Stimulated activated CD4-positive, alpha-beta T cell treated with anti-CD3 and anti-CD28 coated beads, Interleukin-15, amount 100 ng/mL, for 1 hour (primary cell): ENCODE measurements at places on chromosomes 11 and 22.

- no peak for DNase-seq
Observed at GRCh38 chr11:59212744-59213631, at the start of gene MPEG1. TSS of gene MPEG1 (minus strand) at chr11:59212927. CDS start at chr11:59212865, 62 bp downstream.

DNA sequence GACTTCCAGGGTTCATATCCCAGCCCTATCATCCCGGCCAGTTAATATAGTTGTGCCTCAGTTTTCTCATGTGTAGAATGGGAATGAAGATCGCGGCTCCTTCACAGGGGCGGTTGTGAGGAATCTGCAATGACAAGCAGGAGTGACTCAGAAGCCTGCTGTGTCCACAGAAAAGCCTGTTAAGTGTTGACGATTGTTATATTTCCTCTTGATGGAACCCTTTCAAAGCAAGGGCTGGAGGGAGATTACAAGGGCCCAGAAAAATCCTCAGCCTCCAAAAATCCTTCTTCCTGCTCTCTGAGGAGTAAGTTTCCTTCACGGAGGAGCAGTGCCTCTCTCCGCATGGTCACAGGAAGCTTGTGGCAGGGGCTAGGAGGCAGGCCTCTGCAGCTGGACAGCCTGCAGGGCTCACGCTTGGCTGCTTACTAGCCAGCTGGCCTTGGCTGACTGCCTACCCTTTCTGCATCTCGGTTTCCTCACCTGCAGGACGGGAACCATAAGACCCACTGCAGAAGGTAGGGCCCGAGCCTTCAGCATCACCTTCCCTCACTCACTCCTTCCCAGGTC lies 63.4 kb downstream of the CACNG2 start:
- DNase-seq = no peak

GRCh38 chr11:70575396-70576060 lies 177.2 kb downstream of the CTTN start:
- no peak for DNase-seq

DNA sequence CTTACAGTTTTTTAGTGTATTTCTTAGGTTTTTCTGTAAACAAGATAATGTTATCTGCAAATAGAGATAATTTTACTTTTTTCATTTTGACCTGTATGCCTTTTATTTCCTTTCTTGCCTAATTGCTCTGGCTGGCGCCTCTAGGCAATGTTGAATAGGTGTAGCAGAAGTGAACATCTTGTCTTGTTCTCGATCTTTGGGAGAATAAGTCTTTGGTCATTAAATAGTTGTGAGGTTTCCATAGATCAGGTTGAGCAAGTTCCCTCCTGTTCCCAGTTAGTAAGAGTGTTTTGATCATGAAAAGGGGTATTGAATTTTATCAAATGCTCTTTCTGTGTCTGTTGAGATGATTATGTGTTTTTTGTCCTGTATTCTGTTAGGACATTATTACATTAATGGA lies 24.0 kb downstream of the PIH1D2 start:
- no peak for DNase-seq

DNA sequence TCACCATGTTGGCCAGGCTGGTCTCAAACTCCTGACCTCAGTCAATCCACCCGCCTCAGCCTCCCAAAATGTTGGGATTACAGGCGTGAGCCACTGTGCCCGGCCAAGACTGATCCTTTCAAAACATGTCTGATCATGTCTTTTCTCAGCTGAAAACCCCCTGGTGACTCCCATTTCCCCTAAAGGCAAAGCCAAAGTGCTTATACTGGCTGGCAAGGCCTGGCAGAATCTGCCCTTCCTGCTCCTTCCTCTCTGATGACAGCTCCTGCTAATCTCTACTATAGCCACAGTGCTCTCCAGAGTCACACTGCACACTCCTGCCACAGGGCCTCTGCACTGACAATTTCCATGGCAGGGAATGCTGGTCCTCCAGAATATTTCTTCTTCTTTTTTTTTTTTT lies 2.6 kb upstream of the MCHR1 start:
- DNase-seq = no peak

- no peak for DNase-seq
Observed at GRCh38 chr11:8207080-8208000, 38.5 kb upstream of the RIC3 start.

DNA sequence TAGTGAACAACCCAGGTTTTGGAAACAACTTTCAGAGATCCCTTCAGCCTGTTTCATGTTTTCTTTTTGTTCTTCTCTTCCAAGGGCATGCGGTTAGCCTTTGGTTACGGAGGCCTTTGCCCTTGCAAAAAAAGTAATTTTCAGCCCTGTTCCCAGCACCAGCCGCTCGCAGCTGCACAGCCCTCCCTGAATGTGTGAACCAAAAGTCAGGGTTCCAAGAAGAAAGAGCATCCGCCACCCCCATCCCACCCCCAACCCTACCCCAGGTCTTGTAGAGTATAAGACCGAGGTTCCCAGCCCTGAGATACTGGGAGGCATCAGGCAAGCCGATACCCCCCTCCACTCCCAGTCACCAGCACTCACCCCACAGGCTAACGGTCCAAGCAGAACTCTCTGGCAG lies 56.4 kb downstream of the IGLL1 start:
- no peak for DNase-seq

GRCh38 chr11:134384406-134384805 lies 27.6 kb downstream of the B3GAT1 start:
- no peak for DNase-seq

DNA sequence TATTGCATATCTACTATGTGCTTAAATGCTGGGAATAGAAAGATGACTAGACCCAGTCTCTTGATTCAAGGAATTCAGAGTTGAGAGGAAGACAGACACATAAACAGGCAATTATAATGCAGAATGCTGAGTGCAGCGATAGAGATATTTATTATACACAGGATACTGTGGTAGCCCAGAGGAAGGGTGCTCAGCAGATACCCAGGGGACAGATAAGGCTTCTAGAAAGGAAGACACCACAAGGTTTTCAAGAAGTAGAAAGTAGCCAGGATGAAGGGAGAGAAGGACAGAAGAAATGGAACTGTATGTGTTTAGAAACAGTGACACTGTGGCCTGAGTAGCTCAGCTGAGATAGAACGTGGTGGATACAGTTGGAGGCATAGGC lies 79.4 kb upstream of the NNMT start:
- no peak for DNase-seq

DNA sequence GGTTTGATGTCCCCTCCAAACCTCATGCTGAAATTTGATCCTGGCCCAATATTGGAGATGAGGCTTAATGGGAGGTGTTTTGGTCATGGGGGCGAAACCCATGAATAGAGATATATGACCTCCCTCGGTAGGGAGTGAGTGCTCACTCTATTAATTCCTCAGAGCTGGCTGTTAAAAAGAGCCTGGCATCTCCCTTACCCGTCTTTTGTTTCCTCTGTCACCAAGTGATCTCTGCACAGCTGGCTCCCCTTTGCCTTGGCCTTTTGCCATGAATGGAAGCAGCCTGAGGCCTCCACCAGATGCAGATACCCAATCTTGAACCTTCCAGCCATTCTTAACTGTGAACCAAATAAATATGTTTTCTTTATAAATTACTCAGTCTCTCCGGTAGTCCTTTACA lies 4.5 kb upstream of the CCDC81 start:
- no peak for DNase-seq

GRCh38 chr22:32994041-32994830 lies 63.9 kb downstream of the SYN3 start:
- no peak for DNase-seq

GRCh38 chr11:83540112-83540675 lies 254.0 kb upstream of the CCDC90B start:
- DNase-seq = no peak

GRCh38 chr11:11675671-11676181 lies 53.9 kb upstream of the GALNT18 start:
- DNase-seq = no peak

DNA sequence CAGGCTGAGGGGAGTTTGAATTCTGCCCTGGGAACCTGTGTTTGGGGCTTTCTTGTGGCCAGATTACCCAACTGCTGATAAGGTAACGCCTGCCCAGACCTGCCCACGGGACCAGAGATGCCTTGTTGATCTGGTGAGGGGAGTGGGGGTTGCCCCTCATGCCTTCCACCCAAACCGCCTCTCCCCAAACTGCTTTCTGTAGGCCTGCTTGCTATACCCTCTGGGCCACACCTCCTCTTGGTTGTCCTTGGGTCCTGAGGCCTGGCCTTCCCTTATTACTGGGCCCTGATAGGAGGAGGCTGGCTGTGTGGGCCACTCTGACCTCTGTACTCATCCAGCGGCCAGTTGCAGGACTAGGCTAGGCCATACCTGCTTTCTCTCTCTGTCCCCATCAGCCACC lies 3.4 kb downstream of the P2RY2 start:
- DNase-seq = no peak

DNA sequence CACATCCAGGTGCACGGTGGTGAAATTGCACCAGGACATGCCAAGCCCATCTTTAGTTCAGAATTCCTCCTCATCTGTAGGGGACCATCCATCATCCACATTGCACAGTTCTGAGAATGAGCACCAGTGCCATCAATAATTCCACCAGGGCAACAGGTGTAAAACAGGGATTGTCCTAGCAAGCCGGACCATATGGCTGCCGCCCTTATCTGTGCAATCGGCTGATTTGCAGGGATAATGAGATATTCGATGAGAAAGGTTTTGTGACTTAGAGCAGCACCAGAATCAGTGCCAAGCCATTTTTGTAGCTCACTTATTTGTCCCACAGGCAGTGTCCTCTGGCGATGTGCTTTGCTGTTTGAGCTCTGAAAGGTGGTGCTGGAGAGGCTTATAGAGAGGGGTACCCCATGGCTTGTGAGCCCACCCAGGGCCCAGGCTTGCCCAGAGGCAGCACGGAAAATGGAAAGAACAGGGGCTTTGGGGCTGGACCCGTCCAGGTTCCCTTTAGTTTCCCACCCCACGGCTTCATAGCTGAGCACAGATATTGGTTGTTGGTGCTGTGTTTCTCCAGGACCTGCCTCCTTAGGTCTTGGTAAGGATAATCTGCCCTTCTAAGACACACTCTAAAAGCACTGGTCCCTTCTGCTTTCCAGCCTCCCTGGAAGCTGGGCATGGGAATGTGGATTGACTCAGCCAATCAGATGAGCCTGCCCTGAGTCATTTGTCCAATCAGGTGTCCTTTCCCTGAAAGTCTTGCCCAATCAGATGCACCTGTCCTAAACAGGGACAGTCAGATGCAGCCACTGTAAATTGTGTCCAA lies 84.0 kb upstream of the SHANK2 start:
- no peak for DNase-seq

GRCh38 chr22:33873186-33873585 lies 47.1 kb downstream of the LARGE1 start:
- no peak for DNase-seq

DNA sequence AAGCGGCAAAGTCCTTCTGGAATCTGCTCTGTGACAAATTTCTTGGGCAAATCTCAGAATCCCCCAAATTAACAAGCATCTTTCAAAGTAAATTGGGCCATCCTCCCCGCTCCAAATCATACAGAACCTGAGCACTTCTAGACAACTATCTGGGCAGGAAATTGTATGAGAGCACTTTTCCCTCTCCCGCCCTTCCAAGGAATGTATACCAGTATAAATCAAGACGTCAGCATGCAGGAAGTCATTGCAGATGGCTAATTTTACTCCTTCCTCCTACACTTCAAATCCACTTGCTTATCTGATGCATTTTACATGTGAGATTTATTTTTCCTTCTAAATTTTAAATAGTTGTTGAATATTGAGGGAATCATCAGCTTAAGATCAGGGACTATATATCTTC lies 52.1 kb downstream of the NTM start:
- DNase-seq = no peak

DNA sequence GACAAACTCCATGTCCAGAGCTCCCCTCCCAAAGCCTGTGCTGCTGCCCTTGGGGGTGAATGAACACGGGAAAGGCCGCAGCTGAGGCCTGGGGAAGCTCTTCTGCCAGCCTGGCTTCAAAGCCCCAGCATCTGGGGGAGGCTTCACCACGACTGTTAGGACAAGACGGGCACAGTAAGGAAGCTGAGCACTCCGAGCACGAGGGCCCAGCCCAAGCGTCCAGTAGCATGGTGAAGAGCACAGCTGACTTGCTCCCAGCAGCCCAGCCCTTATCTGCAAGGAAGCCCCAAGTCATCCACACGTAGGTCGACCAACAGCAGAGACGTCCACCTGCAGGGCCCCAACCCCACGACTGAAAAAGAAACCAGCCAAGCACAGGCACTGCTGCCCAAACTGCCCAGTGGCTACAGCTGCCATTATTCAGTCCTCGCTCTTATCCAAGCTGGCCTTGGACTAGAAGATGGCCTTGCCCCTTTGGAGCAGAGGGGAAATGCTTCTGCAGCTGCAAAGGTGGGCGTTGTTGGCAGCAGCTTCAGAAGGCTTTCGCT lies 62.5 kb downstream of the SHANK2 start:
- no peak for DNase-seq

DNA sequence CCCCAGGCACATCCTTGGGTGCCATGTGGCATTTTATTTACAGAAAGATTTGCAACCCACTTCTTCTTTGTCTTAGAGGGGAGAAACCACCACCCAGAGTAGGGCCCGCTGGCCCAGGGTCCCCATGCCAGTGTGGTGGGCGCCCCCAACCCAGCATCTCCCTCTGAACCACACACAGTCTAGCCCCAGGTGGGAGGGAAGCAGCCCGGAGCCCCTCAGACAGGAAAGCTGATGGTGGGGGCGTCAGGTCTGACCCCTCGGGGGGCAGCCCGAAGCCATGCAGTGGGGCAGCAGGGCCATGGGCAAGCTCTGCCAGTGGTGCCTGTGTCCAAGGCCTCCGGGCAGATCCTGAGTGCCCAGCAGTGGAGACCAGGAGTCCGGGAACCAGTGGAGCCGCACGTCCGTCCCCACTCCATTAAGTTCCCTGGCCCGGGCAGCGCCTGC lies 11.7 kb downstream of the TRPM5 start:
- no peak for DNase-seq

DNA sequence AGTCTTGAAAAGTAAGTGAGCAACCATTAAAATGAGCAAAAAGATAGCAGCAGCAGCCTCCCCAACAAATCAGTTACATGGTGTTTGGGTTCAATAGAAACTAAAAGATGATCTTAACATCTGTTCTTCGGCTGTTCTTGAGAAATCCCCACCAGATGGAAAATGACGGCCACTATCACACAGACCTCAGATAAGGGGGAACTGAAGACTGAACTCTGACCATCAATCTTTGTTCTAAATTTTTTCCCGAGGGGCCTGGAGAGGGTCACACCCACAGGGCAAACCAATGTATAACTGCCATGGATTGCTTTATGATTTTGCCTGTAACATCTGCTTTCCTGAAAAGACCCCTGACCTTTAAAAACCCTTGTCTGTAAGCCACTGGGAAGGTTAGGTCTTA lies 624.8 kb upstream of the KIRREL3 start:
- no peak for DNase-seq

DNA sequence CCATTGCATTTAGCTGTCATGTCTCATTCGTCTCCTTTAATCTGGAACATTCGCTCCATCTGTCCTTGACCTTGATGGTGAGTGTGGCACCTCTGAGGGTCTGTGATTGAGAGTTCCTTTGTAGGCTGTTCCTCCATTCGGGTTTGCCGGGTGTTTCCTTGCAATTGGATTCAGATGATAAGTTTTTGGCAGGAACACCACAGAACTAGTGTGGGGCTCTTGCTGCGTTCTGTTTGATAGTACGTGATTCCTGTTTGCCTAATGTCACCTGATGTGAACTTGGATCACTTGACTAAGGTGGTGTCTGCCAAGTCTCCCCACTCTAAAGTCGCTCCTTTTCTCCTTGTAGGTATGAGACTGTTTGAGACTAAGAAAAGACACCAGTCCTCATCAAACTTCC lies 109.7 kb upstream of the TMEM45B start:
- DNase-seq = no peak
